Ovary (tissue), 10 donors: ENCODE measurements at places on chromosomes 6 and 20.

DNA sequence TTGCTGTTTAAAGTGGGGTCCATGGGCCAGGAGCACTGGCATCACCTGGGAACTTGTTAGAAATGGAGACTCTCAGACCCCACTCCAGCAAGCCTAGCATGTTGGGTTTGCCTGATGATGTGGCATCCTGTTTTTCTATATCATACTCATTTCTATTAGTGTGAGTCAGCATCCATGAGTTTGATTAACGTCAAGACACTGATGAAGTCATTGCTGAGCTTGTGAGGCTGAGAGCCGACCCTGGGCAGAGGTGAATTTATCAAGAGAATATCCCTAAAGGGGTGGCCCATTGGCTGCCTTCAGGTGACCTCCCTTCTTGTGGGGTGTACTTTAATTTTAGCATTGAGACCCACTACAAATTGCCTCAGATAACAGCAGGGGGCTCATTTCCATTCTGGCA is 43.4 kb upstream of the RNF144B start:
- no peak for DNase-seq

DNA sequence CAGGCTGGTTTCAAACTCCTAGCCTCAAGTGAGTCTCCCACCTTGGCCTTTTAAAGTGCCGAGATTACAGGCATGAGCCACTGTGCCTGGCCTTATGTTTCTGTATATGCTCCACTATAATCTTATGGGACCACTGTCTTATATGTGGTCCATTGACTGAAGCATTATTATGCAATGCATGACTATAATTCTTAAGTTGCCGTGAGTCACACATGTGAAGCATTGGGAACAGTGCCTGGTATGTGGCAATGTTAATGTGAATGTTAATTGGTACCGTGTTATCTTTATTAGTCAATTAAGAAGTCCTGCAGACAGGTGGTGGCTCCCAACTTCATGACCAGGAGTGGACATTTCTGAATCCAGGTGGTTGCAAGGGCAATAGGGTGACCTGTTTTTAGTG is 14.7 kb upstream of the ASXL1 start:
- no peak for DNase-seq

DNA sequence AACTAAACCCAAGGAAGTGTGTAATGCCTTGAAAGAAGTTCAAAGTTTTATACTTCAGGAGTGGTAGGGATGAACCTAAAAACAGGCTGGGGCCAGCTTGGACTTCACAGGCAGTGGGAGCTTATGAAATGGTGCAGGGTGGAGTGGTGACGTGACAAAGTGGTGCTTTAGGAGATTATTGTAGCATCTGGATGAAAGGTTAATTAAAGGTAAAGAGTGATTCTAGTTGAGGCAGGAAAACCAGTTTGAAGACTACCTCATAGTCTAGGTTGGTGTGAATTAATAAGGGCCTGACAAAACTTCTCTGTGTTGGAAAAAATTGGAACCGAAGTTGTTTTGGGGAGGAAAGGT is 30.5 kb upstream of the GMDS start:
- no peak for DNase-seq

- DNase-seq, result peak; percentile 60
These were observed 4.5 kb upstream of the ENTPD6 start for GRCh38 chr20:25191051-25191450.

DNA sequence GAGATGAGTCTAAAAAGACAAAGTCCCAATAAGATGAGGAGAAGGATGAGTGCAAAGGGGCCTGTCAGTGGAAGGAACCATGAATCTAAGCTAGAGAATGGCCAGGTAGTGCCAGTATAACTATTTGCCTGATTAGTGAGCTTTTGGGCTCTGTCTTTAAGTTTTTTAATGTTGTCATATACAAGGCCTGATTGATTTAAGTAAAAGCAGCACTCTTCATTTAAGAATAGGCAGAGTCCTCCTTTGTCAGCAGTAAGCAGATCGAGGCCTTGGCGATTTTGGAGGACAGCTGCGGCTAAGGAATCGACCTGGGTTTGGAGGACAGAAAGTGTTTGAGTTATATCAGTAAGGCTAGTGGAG is 753.4 kb upstream of the ADGRB3 start:
- no peak for DNase-seq

- no peak for DNase-seq
These were observed 54.4 kb downstream of the PRND start for GRCh38 chr20:4776079-4776630.

GRCh38 chr20:12788632-12789299 is 220.0 kb upstream of the SPTLC3 start:
- DNase-seq, result no peak

DNA sequence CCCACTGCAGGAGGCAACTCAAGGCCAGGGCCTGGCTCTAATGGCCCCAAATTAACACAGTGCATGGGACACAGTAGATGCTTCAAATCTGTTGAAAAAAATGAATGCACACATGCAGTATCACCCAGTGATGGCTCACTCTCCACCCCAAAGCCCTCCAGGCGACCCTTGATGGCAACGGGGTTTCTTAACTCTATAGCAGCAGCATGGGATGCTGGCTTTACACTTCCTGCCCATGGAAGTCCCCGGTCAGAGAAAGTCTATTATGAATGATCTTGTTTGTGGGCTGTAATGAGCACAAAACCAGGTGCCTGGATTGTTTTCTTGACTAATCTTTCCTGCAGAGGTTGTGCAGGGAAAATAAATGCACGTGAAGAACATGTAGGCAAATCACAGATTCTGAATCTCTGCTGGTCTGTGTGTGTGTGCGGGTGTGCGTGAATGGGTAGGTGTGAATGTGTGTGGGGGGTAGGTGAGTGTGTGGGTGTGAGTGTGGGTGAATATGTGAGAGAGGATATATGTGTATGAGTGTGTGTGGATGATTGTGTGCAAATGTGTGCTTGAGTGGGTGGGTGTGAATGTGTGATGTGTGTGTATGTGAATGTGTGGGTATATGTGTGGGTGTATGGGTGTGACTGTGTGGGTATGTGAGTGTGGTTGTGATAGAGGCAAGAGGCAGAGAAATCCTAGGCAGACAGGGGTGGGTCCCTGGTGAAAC is 60.1 kb upstream of the MLN start:
- DNase-seq, result no peak

GRCh38 chr6:140732155-140732554 is 1357.7 kb upstream of the CITED2 start:
- DNase-seq, result no peak

- no peak for DNase-seq
These were observed 66.6 kb downstream of the EZR start for GRCh38 chr6:158752613-158753012.

DNA sequence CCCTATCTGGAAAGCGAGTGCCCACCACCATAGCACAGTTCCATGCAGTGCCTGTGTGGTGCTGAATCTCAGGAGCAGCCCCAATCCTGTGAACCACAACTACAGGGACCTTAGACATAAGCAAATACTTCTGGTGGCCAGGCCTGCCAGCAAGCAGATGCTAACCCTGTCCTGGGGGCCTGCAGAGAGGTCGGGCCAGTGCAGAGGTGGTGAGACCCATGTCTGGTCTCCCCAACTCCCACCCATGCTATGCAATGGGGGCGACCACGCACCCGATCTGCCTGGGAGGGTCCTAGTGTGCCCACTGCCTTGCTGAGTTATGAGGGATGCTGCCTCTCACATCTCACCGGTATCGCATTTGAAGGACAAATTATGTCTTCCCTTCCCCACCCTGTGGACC is 151.6 kb upstream of the ZNF337 start:
- DNase-seq, result no peak

GRCh38 chr6:2715737-2716136 is 35.0 kb downstream of the MYLK4 start:
- no peak for DNase-seq

DNA sequence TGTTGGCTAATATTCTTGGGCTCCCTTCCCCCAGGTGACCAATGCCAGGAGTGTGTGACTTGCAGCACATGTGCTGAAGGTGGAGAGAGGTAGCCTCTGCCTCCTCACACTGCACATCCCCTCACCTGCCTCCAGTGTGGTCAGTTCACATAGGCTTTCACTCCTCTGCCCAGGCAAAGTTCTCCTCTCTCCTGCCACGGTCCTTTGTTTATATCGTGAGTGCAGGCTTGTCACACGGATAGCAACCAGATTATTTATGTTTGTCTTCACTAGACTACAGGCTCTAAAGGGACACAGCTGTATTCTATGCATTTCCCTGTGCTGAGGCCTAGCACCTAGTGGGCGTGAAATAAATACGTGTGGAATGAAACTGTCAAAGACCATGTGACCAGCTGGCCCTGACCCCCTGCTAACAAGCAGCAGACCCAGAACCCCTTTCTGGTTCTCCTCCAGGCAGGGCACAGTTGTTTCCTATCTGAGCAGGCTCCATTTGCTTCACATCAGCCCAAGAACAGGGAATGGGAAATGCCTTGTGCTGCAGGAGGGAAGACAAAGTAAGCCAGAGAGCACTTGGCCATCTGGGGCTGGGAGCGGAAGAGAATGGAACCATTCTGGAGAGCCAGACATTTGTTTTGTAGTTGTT is 42.3 kb downstream of the UNC5CL start:
- peak; percentile 44 for DNase-seq

DNA sequence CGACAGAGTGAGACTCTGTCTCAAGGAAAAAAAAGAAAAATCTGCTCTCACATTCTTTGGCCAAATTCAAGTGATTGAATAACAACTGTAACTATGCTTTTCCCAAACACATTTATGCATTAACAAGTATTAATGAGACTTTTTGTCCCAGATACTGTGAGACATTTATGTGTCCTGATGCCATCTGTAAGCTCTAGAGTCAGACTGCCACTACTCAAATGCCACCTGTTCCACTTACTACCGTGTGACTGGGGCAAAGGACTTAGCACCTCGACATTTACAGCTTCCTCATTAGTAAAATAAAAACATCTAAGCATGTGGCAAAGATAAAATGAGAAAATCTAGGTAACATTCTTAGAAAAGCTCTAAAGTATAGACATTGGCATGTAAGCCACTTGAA is 178.1 kb upstream of the MARCKS start:
- no peak for DNase-seq

- no peak for DNase-seq
These were observed 194.2 kb downstream of the KCNQ5 start for GRCh38 chr6:72816022-72816421.

GRCh38 chr6:45229416-45229815 is 98.7 kb upstream of the RUNX2 start:
- DNase-seq, result no peak

- no peak for DNase-seq
These were observed 48.4 kb upstream of the NCOA3 start for GRCh38 chr20:47453167-47453782.

- DNase-seq, result no peak
These were observed 11.3 kb downstream of the TULP4 start for GRCh38 chr6:158323561-158323958.

DNA sequence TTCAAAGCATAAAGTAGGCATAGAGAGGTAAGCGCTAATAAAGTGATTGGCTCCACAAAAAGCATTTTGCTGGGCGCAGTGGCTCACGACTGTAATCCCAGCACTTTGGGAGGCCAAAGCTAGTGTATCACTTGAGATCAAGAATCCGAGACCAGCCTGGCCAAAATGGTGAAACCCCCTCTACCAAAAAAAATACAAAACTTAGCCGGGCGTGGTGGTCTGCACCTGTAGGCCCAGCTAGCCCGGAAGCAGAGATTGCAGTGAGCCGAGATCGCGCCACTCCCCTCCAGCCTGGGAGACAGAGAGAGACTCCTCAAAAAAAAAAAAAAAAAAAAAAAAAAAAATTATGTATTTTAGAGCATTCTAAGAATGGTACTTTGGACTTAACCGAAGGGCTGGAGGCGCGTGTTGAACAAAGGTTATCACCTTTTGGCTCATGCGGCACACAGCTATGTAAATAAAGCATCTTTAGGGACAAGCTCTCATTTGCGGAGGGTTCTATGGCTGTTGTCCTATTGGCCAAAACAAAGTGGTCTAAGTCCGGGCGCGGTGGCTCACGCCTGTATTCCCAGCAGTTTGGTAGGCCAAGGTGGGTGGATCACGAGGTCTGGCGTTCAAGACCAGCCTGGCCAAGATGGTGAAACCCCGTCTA is 17.4 kb downstream of the HFE start:
- peak; percentile 38 for DNase-seq

DNA sequence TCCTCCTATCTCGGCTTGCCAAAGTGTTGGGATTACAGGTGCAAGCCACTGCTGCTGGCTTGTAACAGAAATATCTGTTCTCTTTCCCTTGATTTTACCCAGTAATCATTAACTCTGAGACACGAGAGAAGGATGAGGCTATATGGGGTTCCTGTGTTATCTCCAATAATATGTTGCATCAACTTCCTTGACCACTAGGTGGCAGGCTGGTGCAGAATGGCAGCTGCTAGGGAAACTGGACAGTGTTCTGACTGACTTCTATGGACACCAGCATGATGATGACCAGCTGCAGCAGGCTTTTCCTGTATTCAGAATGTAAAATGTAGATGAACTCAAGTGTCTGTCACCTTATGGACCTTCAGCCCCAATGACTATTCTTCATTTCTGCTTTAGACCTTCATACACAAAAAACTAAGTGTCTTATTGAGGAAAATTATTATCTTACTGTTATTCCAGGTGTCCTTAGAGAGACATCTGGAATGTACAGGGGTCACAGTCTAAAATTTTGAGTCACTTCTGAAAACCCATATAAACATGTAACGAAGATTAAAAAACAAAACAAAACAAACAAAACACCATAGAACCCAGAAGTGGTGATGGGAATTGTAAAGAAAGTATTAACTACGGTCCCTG is 20.4 kb upstream of the CD109 start:
- peak; percentile 65 for DNase-seq

DNA sequence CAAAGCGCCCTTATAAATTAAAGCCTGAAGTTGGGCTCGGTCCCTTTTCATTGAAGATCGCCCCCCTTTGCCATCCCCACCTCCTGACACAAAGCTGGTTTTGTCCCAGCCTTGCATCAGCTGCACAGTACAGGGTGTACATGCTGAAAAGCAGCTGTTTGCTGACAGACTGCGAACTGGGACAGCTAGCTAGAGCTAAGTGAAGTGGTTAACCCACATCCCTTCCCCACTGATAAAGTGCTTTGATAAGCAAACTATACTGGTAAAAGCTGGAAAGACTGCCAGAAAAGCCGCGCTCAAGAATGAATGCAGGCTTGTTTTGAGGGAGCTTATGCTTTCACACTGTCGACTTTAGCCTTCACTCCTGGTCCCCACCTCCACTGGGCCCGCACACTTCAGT is 207.3 kb downstream of the GMDS start:
- DNase-seq, result no peak

GRCh38 chr6:167576828-167577503 is 249.7 kb upstream of the AFDN start:
- DNase-seq, result no peak

DNA sequence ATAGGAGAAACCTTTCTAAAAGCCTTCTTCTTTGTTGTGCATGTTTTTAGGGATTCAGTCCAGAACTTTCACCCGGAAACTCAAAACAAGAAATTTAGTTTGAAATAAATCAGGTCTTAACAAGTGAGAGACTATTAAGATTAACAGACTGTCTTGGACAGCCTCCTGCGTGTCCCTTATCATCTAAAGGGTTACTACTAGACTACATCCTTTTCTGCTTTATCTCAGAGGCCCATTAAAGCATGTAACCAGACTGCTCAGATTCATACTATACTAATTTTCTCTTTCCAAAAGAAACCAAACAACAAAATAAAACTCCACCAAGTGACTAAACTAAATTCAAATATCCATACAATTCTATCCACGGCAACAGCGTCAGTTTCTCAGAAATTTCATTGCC is 173.8 kb downstream of the GMPR start:
- no peak for DNase-seq
